Activated effector memory CD4-positive, alpha-beta T cell treated with Interleukin-2 at 50 U/mL for 16 hours (primary cell): ENCODE measurements at places on chromosomes 5 and 9.

GRCh38 chr9:123167474-123167873 lies 100.9 kb downstream of the STRBP start:
- no peak for DNase-seq

GRCh38 chr9:135272608-135273007 lies 185.1 kb downstream of the OLFM1 start:
- no peak for DNase-seq

DNA sequence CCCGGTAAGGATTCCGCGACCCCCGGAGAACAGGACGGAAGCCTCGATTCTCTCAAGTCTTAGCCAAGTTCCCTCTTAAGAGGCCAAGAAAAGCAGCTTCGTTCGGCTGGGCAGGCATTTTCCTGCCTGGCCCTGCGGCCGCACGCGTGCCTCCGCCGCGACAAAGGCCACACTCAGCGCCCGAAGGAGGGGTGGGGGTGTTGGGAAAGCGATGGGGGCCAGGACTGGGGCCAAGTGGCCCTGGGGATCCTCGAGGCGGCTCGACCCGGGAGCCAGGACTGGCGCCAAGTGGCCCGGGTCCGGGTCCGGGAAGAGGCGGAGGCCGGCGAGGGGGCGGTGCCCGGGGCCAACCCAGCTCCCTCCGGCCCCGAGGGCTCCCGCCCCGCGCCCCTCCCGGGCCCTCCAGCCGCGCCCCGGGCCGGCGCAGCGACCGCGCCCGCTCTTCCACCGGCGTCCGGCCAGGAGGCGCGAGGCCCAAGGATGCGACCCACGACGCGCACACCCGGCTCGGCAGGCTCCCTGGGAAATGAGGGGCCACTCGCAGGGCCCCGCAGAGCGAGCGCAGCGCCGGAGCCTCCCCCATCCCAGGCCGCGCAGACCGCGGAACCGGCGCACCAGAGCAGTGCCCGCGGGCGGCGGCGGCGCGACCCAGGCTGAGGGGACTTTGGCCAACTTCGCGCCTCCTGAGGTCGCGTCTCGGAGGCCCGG lies 756 bp downstream of the VAV2 start:
- no peak for DNase-seq

DNA sequence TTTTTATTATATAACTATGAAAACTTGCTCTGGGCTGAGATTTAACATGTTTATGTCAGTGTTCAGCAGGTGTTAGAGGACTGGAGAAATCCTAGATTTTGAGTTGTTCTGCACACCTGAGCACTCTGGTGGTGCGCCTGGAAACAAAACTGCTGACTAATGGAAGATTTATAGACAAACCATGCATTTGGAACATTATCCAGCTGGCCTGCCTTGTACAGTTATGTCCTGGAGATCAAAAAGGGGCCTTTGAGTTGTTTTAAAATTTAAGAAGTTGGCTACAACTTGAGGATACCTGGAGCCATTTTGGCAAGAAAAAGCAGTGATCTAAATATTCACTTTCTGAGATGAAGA lies 5.7 kb upstream of the ARHGEF28 start:
- DNase-seq, result no peak

GRCh38 chr5:97548739-97549080 lies 365.7 kb upstream of the RIOK2 start:
- DNase-seq, result no peak

GRCh38 chr5:91584352-91584751 lies 201.2 kb upstream of the ARRDC3 start:
- no peak for DNase-seq

- no peak for DNase-seq
Measured at GRCh38 chr5:18114151-18114757, 480.0 kb downstream of the TAF11L14 start.

GRCh38 chr9:112572416-112572815 lies 85.8 kb downstream of the KIAA1958 start:
- no peak for DNase-seq

DNA sequence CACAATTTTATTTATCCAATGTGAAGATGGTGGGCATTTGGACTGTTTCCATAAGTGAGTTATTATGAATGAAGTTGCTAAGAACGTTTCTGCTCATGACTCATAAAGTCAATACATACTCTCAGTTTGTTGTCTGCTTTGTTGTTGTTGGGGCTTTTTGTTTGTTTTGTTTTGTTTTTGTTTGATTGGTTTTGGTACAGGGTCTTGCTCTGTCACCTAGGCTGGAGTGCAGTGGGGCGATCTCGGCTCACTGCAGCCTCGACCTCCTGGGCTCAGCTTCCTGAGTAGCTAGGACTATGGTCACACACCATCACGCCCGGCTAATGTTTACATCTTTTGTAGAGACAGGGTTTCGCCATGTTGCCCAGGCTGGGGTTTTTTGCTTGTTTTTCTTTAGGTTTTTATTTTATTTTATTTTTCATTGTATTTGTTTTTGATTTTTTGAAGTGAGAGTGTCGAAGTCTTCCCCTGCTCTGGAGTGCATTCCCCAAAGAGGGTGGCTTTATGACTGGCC lies 18.0 kb downstream of the TRIM7 start:
- no peak for DNase-seq

- DNase-seq, result no peak
Measured at GRCh38 chr5:142740474-142741242, 29.5 kb upstream of the ARHGAP26 start.

DNA sequence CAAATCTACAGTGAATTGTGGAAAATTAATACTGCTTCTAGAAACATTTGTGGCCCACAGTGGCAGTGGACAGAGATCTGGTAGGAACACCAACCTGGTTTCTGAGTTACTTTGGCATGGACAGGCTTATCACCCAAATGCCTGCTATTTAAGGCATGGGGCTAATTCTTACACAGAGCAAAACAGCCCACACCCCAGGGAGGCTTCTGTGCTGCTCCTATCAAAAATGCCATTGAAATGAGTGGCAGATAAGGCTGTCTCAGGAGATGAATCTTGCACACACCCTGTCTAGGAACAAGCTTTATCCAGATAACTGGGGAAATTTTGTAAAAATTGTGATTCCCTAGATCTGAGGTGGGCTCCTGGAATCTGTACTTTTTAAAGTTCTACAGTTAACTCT lies 307.1 kb downstream of the TLE1 start:
- DNase-seq, result no peak

- DNase-seq, result no peak
Measured at GRCh38 chr5:11329679-11330078, 568.6 kb upstream of the DAP start.

- DNase-seq, result no peak
Measured at GRCh38 chr9:107294756-107295155, 11.7 kb downstream of the RAD23B start.

- DNase-seq, result no peak
Measured at GRCh38 chr5:127962491-127962890, 121.1 kb upstream of the SLC12A2 start.

- DNase-seq, result no peak
Measured at GRCh38 chr5:32909207-32909606, 198.1 kb downstream of the NPR3 start.

DNA sequence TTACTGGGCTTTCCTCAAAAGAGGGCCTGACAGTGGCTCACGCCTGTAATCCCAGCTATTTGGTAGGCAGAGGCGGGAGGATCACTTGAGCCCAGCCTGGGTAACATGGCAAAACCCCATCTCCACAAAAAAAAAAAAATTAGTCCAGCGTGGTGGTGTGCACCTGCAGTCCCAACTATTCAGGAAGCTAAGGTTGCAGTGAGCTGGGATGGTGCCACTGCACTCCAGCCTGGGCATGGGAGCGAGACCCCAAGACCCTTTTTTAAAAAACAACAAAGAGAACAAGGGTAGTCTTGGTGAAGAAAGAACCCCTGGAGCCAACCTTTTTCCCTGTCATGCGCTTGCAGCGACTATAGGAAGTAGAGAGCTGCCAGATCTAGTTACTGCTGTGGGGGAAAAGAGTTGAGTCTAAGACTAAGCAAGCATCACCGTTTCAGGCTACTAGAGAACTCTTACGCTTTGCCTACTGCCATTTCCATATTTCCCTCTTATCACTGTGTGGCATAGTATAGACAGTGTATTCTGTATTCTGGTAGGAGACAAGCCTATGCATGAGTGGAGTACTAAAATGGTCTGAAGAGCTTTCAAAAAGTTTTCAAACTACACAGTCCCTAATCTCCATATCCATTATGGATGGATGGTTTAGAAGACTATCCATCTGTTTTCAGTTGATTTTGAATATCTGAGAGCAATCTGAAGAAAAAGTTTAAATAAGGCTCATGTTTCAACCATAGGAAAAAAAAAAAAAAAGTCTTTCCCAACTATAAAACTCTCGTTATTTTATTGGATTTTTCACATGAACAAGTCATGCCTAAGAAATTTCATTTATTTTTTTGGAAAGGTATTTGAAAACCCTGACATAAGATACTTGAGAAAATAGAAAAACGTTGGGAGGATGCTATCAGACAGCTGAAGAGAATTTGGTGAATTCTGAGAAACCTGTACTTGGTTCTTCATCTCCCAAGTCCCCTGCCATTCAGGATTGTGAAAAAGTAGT lies 2.6 kb downstream of the C9orf40 start:
- no peak for DNase-seq

DNA sequence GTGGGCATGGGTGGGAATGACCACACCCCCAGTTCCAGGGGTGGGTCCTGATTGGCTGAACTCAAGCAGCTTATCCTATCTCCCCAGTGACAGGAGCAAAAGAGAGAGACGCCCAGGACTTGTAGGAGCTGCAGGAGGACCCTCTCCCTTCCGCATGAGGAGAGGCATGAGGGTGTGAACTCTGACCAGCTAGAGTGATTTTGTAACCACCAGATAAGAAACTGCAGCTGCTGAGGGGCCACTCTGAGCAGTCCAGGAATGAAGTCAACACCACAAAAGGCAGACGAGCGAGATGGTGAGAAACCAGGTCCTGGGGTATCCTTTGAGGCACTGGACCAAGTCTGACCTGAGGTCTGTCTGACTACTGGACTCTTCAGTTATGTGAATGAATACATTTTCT lies 521.9 kb downstream of the BNC2 start:
- no peak for DNase-seq

DNA sequence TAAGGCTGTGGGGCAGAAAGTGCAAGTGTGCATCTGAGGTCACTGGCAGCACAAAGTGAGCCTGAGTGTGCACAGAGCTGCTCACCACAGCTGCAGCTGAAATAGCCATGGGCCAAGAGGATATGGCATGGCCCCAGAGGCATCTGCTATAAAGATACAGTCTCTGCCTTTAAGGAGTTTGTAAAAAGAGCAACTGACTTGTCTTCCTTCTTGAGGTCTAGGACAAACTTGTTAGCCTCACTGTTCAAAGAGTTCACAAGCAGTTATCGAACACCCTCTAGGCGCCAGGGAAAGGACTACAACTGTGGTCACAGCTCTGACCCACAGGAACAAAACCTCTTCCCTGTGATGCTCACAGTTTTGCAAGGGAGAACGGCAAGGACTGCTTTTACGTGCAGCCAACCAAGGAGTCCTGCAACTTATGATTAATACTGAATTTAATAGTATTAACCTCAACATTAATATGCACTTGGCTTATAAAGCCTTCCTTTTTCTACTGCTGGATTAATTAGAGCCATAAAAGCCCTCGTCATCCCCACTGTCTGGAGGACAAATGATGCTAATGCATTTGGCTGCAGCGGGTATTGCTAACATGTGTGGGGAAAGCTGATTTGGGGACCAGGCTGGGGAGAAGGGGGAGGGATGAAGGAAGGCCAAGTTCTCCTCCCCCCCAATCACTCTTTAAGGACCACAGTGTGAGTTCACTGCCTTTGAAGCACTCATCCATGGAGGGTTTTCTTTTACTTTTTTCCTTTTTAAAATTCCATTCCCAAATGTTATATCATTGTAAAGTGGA lies 189.8 kb upstream of the TRIM32 start:
- no peak for DNase-seq

- DNase-seq, result no peak
Measured at GRCh38 chr5:169099801-169100734, 200.9 kb downstream of the SLIT3 start.

- DNase-seq, result no peak
Measured at GRCh38 chr9:84238652-84239051, 101.9 kb downstream of the SLC28A3 start.

- no peak for DNase-seq
Measured at GRCh38 chr5:9428272-9428671, 117.6 kb downstream of the SEMA5A start.

DNA sequence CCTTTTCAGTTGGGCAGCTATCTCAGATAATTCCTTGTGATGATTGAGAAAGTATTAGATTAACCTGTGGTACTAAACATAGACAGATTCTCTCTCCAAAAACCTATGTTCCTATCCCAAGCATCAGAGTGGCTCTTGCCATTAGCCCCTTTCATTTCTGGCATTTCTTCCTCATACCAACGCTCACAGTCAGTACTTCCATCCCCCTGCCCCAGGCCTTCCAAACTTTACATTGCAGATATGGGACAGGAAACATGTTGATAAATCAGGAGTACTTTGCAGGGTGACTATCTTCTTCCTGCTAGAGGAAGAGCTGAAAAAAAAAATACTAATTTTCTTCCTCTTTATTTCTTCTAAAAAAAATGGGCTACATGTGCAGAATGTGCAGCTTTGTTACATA lies 442.6 kb upstream of the RGMB start:
- DNase-seq, result no peak

- DNase-seq, result no peak
Measured at GRCh38 chr5:147803926-147804325, 21.4 kb upstream of the JAKMIP2 start.

GRCh38 chr5:34826347-34826746 lies 12.6 kb upstream of the TTC23L start:
- DNase-seq, result no peak

DNA sequence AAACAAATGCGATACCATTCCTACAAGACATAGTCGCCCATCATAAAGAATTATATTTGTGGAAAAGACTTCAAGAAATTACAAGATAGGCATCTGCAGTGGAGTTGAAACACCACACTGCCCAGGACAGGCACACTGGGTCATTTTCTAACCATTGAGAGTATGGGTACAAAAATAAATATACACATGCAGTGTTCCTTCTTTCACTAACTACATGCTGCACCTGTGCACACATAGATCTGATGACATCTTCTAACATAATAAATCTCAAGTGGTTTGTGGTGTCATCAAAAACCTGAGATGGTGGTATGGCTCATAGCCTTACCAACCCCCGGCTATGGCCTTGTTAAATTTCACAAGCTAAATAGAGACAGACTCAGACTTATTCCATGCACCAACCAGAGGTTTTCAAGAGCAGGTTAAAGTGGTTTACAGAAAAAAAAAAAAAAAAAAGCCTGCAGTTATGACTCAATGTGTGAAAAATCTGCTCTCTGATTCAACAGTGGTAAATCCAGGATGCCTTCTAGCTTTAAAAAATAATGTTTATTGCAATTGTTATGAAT lies 12.4 kb upstream of the NFIB start:
- no peak for DNase-seq

- no peak for DNase-seq
Measured at GRCh38 chr5:5231576-5231975, 91.4 kb downstream of the ADAMTS16 start.

GRCh38 chr5:167899490-167900070 lies 391.9 kb upstream of the WWC1 start:
- no peak for DNase-seq

DNA sequence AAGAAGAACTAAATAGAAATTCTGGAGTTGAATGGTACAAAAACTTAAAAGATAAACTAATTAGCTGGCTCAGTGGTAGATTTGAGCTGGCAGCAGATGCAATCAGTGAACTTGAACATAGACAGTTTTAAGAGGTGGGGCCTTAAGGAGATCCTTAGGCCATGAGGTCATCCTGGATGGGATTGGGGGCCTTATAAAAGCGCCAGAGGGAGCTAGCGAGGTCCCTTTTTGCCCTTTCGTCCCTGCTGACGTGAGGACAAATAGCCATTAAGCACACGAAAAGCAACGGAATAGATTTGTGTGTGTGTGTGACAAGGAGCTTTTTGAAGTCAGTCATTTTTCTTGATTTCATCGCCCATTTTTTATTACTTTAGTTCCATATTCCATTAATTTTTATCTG lies 83.3 kb downstream of the ZNF354C start:
- DNase-seq, result no peak

- DNase-seq, result no peak
Measured at GRCh38 chr5:57939771-57940170, 457.2 kb upstream of the ACTBL2 start.
